ENCODE measurements at places on chromosomes 2 and 18.

DNA sequence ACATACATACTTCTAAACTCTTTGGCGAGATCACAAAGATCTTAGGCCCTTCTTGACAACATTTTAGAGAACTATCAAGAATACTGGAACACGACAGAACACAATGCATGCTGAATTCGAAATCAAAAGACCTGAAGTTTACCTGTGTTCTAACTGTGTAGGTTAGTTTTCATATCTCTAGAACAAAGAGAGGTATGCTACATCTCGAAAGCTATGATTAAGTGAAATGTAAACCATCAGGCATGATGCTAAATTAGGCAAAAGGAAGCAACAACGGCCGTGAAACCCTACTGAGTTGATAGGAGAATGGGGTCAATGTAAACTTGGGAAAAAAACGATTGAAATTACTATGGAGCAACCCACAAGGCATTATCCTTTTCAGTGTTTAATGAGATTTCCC lies 43.7 kb downstream of the IKZF2 start:
- no peak overlapping the region for H3K27ac ChIP-seq
- no peak for DNase-seq
- H3K4me1 ChIP-seq: peaks cover 14% of the 10 kb centered on the region

- DNase-seq: no peak
- H3K27ac ChIP-seq: no peak overlapping the region
- no peak overlapping the region for H3K4me3 ChIP-seq
- no peaks in the 10 kb centered on the region for H3K4me1 ChIP-seq
- H3K36me3 ChIP-seq: no peaks in the 10 kb centered on the region
Measured at GRCh38 chr2:55918856-55919255, 4.7 kb downstream of the EFEMP1 start.

DNA sequence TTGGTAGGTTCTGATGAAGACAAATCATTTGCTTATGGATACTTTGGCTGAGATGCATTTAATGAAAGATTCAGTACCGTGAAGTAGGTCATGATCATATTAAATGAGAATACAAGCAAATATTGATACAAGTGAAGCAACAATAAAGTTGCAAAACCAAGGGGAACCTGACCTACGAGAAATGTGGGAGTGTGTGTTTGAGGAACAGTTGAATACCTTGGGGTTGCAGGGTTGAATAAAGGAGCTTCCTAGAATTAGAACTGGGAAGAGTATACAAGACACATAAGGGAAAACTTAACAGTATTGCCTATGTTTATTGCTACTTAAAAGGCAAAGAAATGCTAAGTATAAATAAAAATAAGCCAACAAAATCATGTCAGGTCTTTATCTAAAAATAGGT lies 702.9 kb downstream of the ERBB4 start:
- no peaks in the 10 kb centered on the region for H3K4me1 ChIP-seq
- H3K4me3 ChIP-seq: no peak overlapping the region
- H3K27ac ChIP-seq: no peak overlapping the region
- H3K36me3 ChIP-seq: no peaks in the 10 kb centered on the region
- DNase-seq: no peak

- no peak for DNase-seq
- peaks cover 6% of the 10 kb centered on the region for H3K4me1 ChIP-seq
Measured at GRCh38 chr2:41906338-41906725, 141.5 kb upstream of the PKDCC start.

Data from esophagus muscularis mucosa (tissue), 4 donors.